ENCODE measurements at places on chromosomes 7 and 10. TPM values are rescaled to one million over a fixed set of nuclear protein-coding genes. Genes with fewer than 3 reads are reported as not detected.

Gene TUBB8
- 0.07 TPM for polyA plus RNA-seq

Gene AVPI1
- 5.6 TPM for polyA plus RNA-seq

Gene C10orf143
- 3.3 TPM for polyA plus RNA-seq

Gene TMEM229A
- 0.03 TPM for polyA plus RNA-seq

Gene MYL7
- polyA plus RNA-seq, result 0.23 TPM

Gene VIPR2
- 0.60 TPM for polyA plus RNA-seq

Gene PRTFDC1
- 0.43 TPM for polyA plus RNA-seq

Gene CFAP46
- polyA plus RNA-seq, result 12.7 TPM

Gene RNLS
- polyA plus RNA-seq, result 3.0 TPM

- DNase-seq, result no peak
- H3K4me1 ChIP-seq, result no peaks in the 10 kb centered on the region
- H3K27me3 ChIP-seq, result no peaks in the 10 kb centered on the region
- H3K36me3 ChIP-seq, result no peaks in the 10 kb centered on the region
- H3K27ac ChIP-seq, result no peak overlapping the region
These were observed 218.6 kb upstream of the INHBA start for GRCh38 chr7:41921453-41921981.

DNA sequence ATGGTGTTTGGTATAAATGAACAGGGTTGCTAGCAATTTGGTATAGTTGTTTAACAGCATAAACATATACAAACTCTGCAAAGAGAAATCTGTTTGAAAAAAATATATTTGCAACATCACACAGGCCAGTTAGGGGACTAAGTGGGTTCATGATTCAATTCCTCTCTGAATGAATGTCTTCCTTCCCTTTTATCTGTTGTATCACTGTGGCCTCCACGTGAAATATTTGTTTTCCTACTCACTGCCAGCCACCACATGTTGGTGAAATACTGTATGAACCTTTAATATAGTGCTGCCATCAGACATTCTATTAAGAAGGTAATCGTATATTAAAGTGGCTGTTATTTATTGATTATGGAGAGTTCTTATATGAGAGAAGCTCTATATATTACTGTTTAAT, 157.0 kb downstream of the ARID5B start:
- H3K4me1 ChIP-seq, result peaks cover 87% of the 10 kb centered on the region
- peaks cover 89% of the 10 kb centered on the region for H3K36me3 ChIP-seq
- DNase-seq, result no peak
- H3K27ac ChIP-seq, result peak overlapping the region; percentile 98
- H3K27me3 ChIP-seq, result no peaks in the 10 kb centered on the region

- H3K27ac ChIP-seq, result peak overlapping the region; percentile 74
- no peaks in the 10 kb centered on the region for H3K36me3 ChIP-seq
- H3K27me3 ChIP-seq, result no peaks in the 10 kb centered on the region
- no peak for DNase-seq
- H3K4me3 ChIP-seq, result peak overlapping the region; percentile 77
- H3K4me1 ChIP-seq, result peaks cover 27% of the 10 kb centered on the region
These were observed 5.5 kb downstream of the SKIDA1 start for GRCh38 chr10:21519941-21520436.

DNA sequence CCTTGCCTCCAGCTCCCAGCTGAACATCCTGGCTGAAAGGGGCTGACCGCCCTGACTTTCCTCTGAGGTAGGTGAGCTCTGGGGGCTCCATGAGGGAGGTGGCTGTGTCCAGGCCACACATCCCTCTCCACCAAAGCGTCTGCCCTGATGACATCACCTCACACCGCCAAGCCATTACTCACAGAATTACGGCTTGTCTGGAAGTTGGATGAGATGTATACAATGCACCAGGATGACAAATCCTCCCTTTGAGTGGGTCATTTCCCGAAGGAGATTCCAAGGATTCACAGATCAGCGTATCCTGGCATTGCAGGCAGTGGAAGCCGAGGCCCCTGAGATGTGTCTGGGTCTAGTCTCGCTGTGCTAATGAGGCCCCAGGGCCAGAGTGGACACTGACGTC, 15.1 kb upstream of the RET start:
- H3K36me3 ChIP-seq, result no peaks in the 10 kb centered on the region
- H3K4me3 ChIP-seq, result no peak overlapping the region
- H3K27me3 ChIP-seq, result no peaks in the 10 kb centered on the region
- H3K27ac ChIP-seq, result no peak overlapping the region

- no peak for DNase-seq
- H3K36me3 ChIP-seq, result no peaks in the 10 kb centered on the region
- H3K4me1 ChIP-seq, result no peaks in the 10 kb centered on the region
- no peaks in the 10 kb centered on the region for H3K27me3 ChIP-seq
These were observed 228.5 kb downstream of the FZD1 start for GRCh38 chr7:91492773-91493172.

DNA sequence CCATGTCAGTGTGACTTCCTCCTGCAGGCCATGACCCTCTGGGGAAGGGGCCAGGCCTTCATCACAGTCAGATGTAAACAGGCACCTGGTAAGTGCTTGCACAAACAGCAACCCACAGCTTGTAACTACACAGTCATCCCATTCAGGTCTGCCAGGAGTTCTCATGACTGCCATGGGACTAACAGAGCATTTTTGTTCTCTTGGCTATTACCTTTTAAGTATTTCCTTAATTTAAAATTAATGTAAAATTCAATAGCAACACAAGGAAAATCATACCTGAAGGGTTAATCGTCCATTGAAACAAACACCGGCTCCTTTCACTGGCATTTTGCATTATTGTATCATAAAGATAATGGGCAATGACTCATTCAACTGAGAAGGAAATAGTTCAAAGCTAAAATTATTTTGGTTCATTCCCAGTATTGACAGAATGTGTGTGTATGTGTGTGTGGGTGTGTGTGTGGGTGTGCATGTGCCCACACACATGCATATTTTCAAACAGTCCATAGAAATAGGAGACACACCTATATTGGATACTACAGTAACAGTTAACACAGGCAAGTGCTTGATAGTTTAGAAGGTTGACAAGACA, 307.9 kb downstream of the WDR11 start:
- no peak for DNase-seq
- H3K27me3 ChIP-seq, result peaks cover 3% of the 10 kb centered on the region
- H3K4me1 ChIP-seq, result no peaks in the 10 kb centered on the region
- H3K36me3 ChIP-seq, result no peaks in the 10 kb centered on the region
- H3K4me3 ChIP-seq, result no peak overlapping the region

DNA sequence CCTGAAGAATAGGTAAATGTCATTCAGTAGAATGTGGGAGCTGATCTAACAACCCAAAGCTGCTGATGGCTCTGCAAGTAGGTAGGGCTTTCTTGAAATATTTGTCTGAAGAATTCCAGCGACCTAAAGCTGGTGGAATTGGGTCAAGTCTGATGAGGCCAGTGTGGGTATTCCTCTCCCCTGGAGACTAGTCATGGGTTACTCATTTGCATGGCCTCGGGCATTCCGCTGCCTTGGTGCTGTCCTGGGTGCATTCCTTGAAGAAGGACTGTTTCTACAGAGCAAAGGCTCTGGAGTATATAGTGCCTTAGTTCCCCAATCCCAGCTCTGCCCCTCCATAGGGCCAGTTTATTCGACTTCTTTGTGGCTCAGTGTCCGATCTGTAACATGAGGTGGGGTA, 19.2 kb downstream of the PDK4 start:
- no peaks in the 10 kb centered on the region for H3K27me3 ChIP-seq
- no peaks in the 10 kb centered on the region for H3K36me3 ChIP-seq
- H3K4me1 ChIP-seq, result no peaks in the 10 kb centered on the region

DNA sequence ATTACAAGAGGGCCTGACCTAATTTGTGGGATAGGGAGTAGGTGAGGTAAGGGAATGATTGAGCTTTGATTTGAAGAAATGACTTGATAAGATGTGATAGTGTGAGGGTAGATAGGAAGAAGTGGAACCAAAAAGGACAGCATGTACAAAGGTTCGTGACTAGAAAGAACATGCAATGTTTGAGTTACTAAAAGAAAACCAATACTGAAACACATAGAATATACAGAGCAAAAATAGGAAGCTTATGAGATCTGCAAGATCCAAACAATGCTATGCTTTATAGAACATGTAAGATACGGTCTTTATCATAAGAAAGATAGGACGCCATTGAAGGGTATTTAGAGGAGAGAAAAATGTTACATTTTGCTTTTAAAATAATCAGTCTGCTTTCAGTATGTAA, 343.8 kb downstream of the ATRNL1 start:
- H3K4me1 ChIP-seq, result no peaks in the 10 kb centered on the region
- DNase-seq, result no peak
- no peaks in the 10 kb centered on the region for H3K36me3 ChIP-seq
- no peaks in the 10 kb centered on the region for H3K27me3 ChIP-seq
- no peak overlapping the region for H3K4me3 ChIP-seq

DNA sequence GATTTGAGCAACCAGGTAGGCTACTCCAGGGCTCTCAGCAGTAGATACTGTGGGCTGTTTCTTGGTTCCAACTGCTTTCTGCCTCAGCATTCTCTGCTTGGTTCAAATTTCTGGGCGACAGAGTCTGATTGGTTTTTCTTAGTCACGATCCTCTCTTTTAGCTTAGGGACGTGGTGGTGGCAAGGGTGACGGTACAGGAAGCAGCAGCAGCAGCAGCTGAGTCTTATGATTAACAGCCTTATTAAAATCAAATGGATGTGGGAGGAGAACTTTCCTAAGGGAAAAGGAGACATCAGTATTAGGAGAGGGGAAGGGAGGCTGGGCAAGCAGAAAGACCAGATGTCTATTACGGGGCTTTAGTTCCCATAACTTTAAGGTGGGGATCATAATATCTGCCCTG, 156.5 kb upstream of the PLPP4 start:
- H3K36me3 ChIP-seq, result no peaks in the 10 kb centered on the region
- H3K4me3 ChIP-seq, result no peak overlapping the region
- no peaks in the 10 kb centered on the region for H3K4me1 ChIP-seq
- DNase-seq, result no peak

DNA sequence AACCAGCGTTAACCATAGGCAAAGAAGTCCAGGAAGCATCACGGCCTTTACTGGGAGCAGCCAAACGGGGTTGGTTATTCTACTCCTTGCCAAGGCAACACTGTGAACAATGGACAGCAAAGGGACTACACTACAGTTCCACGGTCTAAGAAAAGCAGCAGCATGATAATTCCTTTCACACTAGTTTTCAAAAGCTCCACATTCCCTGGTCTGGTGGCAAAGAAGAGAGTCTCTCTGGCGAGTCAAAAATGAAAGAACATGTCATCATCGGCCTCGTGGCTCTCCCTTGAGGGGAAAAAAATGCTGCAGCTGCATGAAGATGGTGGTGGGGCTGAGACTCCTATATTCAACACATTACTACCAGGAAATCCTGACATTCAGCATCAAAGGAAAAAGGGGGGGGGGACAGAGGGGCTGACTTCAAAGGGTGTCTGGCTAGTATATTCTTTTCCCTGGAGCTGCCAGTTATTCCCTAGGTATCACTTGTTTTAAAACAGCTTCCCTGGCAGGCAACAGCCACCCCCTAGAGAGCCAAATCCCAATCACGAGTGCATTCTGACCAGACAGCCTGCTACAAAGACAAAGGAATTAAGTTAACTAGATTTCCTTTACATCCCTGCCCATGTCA, 49.1 kb downstream of the SLC37A3 start:
- no peak for DNase-seq
- H3K36me3 ChIP-seq, result no peaks in the 10 kb centered on the region
- H3K4me3 ChIP-seq, result no peak overlapping the region
- no peaks in the 10 kb centered on the region for H3K27me3 ChIP-seq
- H3K4me1 ChIP-seq, result no peaks in the 10 kb centered on the region

- H3K4me1 ChIP-seq, result no peaks in the 10 kb centered on the region
- H3K27ac ChIP-seq, result no peak overlapping the region
- no peaks in the 10 kb centered on the region for H3K27me3 ChIP-seq
- no peak for DNase-seq
These were observed 10.9 kb upstream of the ERCC6 start for GRCh38 chr10:49549640-49550346.

DNA sequence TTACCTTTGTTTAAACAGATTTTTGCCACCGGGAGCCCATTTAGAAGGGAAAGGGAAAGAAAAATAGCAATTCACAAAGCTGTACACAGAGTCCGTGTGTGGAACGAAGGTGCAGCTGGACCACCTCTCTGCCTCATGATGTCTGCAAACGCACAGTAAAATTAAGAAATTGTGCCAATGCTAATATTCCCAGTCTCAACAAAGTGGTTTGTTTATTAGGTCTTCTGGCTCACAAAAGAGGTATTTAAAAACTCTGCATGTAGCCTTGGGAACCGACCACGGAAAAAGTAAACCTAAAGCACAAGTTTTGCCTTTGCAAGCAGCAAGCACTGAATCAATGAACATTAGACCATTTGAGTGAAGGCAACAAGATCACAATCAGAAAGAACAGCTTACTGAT, 57.7 kb downstream of the CREB3L2 start:
- H3K27me3 ChIP-seq, result no peaks in the 10 kb centered on the region
- H3K4me3 ChIP-seq, result no peak overlapping the region
- no peak for DNase-seq
- no peaks in the 10 kb centered on the region for H3K36me3 ChIP-seq
- peaks cover 24% of the 10 kb centered on the region for H3K4me1 ChIP-seq
- no peak overlapping the region for H3K27ac ChIP-seq

DNA sequence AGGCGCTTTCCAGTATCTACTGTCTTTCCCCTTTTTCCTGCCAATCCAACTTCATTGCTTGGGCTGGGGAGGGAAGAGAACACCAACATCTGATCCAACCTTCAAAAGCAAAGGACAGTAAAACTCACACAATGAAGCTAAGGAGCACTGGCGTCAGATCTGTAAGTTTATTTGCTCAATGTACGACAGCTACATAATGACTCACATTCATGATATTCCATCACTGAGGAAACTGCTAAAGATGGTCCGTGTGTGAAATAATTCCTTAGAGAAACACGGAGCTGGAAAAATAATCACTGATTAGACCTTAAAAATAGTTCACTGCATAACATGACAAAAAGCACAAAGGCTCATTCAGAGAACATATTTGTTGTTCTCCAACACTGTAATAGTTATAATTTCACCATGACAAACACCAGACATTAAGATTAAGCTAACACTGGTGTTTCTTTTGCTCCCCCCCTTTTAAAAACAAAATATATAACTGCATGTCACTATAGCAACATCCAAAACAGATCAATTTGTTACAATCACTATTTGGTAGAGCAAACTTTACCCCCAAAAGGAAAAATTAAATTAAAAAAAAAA, 24.3 kb downstream of the HSPB1 start:
- peak overlapping the region; percentile 92 for H3K27ac ChIP-seq
- no peak overlapping the region for H3K4me3 ChIP-seq
- no peak for DNase-seq
- H3K4me1 ChIP-seq, result peaks cover 80% of the 10 kb centered on the region

- peaks cover 12% of the 10 kb centered on the region for H3K4me1 ChIP-seq
- no peak overlapping the region for H3K4me3 ChIP-seq
- no peaks in the 10 kb centered on the region for H3K27me3 ChIP-seq
- no peaks in the 10 kb centered on the region for H3K36me3 ChIP-seq
- no peak for DNase-seq
- no peak overlapping the region for H3K27ac ChIP-seq
These were observed 246.0 kb downstream of the ELFN1 start for GRCh38 chr7:1915956-1916600.

GRCh38 chr7:29424295-29424983, 139.2 kb upstream of the PRR15 start:
- no peaks in the 10 kb centered on the region for H3K27me3 ChIP-seq
- no peaks in the 10 kb centered on the region for H3K36me3 ChIP-seq
- H3K4me3 ChIP-seq, result no peak overlapping the region
- DNase-seq, result no peak
- H3K27ac ChIP-seq, result no peak overlapping the region
